ENCODE measurements at places on chromosomes 4 and X.

DNA sequence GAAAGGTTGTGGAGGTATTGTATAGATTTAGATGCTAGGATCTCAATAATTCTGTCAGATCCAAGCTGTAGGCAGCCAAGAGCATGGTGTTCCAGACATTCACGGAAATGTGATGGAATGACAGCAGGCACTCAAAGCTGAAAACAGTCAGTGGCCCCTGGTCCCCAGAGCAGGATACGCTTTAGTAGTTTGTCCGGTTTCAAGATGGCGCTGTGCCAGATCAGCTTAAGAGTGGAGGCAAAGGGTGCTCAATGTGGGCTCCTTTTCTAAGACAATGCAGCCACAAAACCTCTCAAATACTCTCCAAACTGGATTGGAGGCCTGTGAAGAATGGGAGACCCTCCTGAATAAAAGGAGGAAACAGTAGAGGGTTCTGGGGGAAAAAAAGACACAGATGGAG lies 291.2 kb upstream of the HS3ST1 start:
- DNase-seq = no peak

- no peak for DNase-seq
Measured at GRCh38 chr4:24067367-24068193, 177.7 kb upstream of the PPARGC1A start.

DNA sequence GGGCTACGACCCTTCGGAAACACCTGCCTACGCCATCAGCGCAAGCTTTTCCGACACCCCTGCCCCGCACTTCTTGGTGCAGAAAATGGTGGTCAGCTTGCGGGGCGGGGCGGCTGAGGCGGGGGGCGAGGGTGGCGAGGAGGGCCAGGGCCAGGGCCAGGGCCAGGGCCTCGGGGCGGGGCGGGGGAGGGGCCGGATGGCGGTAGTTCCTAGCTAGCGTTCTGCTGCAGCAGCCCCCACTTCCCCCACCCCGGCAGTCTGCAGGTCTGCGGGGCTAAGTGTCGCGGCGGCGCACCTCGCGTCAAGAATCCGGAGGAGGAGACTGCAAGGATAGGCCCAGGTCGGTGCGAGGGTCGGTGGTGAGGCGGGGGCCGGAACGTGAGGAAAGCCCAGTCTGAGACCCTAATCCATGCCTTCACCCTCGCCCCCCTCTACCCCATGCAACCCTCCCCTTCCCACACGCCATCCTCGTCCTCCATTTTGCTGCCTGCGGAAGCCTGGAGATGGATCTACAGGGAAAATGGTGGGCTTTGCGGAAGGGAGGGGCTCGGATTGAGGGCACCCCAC lies 600 bp downstream of the BEX4 start:
- peak; percentile 6 for DNase-seq

DNA sequence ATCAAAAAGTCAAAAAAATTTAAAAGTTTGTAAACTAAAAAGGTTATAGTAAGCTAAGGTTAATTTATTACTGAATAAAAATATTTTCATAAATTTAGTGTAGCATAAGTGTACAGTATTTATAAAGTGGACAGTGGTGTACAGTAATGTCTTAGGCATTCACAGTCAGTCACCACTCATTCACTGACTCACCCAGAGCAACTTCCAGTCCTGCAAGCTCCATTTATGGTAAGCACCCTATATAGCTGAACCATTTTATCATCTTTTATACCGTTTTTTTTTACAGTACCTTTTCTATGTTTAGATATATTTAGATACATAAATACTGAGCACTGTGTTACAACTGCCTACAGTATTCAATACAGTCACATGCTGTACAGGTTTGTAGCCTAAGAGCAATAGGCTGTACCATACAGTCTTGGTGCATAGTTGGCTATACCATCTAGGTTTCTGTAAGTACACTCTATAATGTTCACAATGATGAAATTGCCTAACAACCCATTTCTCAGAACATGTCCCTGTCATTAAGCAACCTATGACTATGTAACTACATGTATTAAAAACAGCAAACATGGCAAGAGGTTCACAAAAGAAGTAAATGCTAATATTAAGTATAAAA lies 18.6 kb downstream of the ACSL4 start:
- DNase-seq = no peak

DNA sequence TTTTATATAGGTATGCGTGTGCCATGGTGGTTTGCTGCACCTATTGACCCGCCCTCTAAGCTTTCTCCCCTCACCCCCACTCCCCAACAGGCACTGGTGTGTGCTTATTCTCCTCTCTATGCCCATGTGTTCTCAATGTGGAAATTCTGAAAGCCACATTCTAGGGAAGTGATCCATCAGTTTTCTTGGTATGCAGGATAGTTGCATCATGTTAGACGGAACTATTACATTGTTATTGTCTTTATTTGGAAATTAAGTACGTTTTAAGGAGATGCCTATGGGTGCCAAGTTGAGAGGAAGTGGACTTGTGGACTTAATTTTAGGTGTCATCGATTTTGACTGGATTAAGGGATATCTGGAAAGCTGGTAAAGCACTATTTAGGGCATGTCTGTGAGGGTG lies 204.6 kb downstream of the RBM46 start:
- DNase-seq = no peak

All from activated T-helper 1 cell treated with anti-CD3 and anti-CD28 coated beads, Interleukin-2, amount 50 U/mL, for 16 hours (primary cell).